ENCODE measurements at places on chromosomes 11 and 22. TPM values are rescaled to one million over a fixed set of nuclear protein-coding genes. Genes with fewer than 3 reads are reported as not detected.

DNA sequence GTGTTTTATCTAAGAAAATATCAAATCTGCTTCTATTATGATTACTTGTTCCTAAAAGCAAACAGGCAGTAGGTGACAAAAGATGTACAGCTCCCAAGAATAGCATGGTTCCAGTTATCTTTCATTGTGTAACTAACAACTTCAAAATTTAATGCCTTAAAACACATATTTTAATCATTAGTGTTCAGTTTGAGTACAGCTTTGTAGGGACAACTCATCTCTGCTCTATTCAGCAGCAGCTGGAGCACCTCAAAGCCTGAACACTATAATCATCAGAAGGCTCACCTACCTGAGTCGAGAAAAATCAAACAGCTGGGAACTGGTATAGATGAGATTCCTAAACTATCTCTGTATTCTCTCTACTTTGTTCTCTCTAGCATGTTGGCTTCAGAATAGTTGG, 24.3 kb upstream of the OR5B12 start:
- H3K36me3 ChIP-seq, result no peaks in the 10 kb centered on the region
- no peaks in the 10 kb centered on the region for H3K4me1 ChIP-seq
- no peak overlapping the region for H3K4me3 ChIP-seq
- DNase-seq, result no peak

GRCh38 chr22:20530368-20531153, 23.2 kb downstream of the MED15 start:
- peaks cover 65% of the 10 kb centered on the region for H3K4me1 ChIP-seq
- H3K27me3 ChIP-seq, result no peaks in the 10 kb centered on the region
- peak overlapping the region; percentile 94 for H3K27ac ChIP-seq
- peaks cover 13% of the 10 kb centered on the region for H3K36me3 ChIP-seq
- no peak for DNase-seq

DNA sequence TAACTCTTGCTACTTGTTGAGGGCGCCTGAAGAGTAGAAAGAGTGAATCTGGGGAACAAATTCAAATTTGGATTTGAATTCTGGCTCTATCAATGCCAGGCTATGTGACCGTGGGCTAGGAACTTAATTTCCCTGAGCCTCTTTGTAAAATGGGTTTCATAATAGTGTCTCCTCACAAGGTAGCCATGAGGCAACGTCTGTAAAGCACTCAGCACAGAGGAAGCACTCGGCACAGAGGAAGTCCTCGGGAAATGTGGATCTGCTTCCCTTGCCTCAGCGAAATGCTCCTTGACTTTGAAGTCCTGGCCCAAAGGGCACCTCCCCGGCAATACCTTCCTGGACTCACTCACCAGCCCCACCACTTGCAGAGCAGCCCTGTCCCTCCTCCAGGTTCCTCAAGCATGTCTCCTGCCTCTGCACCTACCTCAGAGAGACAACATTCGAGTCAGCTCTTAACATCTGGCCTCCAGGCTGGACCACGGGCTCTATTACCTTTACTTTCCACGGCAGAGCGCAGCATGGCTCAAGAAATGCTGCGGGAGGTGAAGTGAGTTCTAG, 17.7 kb downstream of the CD6 start:
- H3K36me3 ChIP-seq, result no peaks in the 10 kb centered on the region
- peaks cover 13% of the 10 kb centered on the region for H3K27me3 ChIP-seq
- H3K4me1 ChIP-seq, result no peaks in the 10 kb centered on the region
- no peak overlapping the region for H3K27ac ChIP-seq
- no peak for DNase-seq

Gene TMPRSS4
- total RNA-seq, result 17.0 TPM

Gene SYCE3
- not detected for total RNA-seq

Gene DKK3
- 133 TPM for total RNA-seq

DNA sequence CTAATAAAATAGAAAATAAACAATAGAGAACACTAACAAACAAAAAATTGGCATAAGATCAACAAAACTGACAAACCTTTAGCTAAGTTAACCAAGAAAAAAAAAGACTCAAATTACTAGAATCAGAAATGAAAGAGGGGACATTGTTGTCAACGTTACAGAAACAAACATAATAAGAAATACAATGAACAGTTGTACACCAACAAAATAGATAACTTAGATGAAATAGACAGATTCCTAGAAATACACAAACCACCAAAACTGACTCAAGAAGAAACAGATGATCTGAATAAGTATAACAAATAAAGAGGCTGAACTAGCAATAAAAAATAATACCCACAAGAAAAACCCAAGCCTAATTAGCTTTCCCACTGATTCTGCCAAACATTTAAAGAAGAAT, 34.7 kb upstream of the TMPRSS4 start:
- H3K4me1 ChIP-seq, result peaks cover 20% of the 10 kb centered on the region
- no peak overlapping the region for H3K27ac ChIP-seq
- no peak overlapping the region for H3K4me3 ChIP-seq
- no peak for DNase-seq
- no peaks in the 10 kb centered on the region for H3K36me3 ChIP-seq

Gene KCNJ11
- 2.5 TPM for total RNA-seq

- H3K36me3 ChIP-seq, result no peaks in the 10 kb centered on the region
- DNase-seq, result no peak
- H3K4me1 ChIP-seq, result no peaks in the 10 kb centered on the region
- H3K4me3 ChIP-seq, result no peak overlapping the region
- H3K27ac ChIP-seq, result no peak overlapping the region
- peaks cover 17% of the 10 kb centered on the region for H3K27me3 ChIP-seq
Observed at GRCh38 chr22:49166746-49167145, 660.9 kb downstream of the BRD1 start.

DNA sequence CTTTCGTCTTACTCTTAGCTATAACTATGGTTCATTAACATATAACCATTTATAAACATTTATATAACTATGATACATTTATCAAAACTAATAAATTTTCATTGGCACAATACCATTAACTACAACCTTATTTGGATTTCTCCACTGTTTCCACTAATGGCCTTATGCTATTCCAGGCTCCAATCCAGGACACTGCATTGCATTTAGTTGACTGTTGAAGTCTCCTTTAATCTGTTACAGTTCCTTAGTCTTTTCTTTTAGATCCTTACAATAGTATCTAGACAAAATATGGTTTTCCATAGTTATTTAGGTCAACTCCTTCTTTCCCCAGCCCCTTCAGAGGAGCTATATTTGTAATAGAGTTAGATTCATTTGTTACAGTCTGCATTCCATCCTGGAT, 47.2 kb downstream of the CCDC34 start:
- H3K4me1 ChIP-seq, result no peaks in the 10 kb centered on the region
- H3K27me3 ChIP-seq, result no peaks in the 10 kb centered on the region
- DNase-seq, result no peak
- no peak overlapping the region for H3K27ac ChIP-seq
- no peak overlapping the region for H3K4me3 ChIP-seq

- DNase-seq, result no peak
- peak overlapping the region; percentile 60 for H3K27ac ChIP-seq
- H3K4me3 ChIP-seq, result peak overlapping the region; percentile 75
- H3K27me3 ChIP-seq, result peaks cover 28% of the 10 kb centered on the region
- peaks cover 26% of the 10 kb centered on the region for H3K4me1 ChIP-seq
Observed at GRCh38 chr22:37518509-37519267, 527 bp downstream of the CARD10 start.

Gene THY1
- 3.5 TPM for total RNA-seq

Gene LPXN
- total RNA-seq, result 2.9 TPM

- H3K36me3 ChIP-seq, result no peaks in the 10 kb centered on the region
- no peaks in the 10 kb centered on the region for H3K27me3 ChIP-seq
- no peak overlapping the region for H3K27ac ChIP-seq
Observed at GRCh38 chr11:73295996-73296318, 12.1 kb upstream of the ARHGEF17 start.

Gene SERHL2
- total RNA-seq, result 23.7 TPM

Gene TTC28
- total RNA-seq, result 8.3 TPM

Gene TTC36
- 3.0 TPM for total RNA-seq

Gene MMP3
- total RNA-seq, result 6.9 TPM

- H3K4me3 ChIP-seq, result no peak overlapping the region
- H3K27me3 ChIP-seq, result no peaks in the 10 kb centered on the region
Observed at GRCh38 chr11:117861151-117862018, 15.1 kb downstream of the FXYD6 start.

Gene OR4D6
- not detected for total RNA-seq

DNA sequence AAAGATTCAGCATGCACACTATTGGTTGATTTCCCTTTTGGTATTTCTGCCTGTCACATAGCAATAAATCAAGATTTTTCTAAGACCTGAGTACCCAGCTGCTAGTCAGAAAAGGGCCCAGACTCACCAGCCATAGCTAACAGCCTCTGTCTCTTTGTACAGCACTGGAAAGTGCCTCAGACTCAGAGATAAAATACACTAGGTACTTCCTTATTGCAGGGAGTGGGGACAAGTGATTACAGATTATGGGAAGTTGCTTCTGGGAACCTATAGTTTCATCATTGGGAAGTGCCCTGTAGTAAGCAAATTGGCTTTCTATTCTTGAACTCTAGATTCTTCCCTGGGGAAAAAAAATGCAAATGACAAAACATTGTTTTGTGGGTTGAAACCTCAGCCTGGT, at the start of gene CASP5:
Gene CASP5, minus strand, starts transcription at position 166 of the 400 bp plus-strand sequence. Its CDS starts 32 bp downstream, at position 134.
- no peaks in the 10 kb centered on the region for H3K4me1 ChIP-seq
- no peak for DNase-seq
- H3K27ac ChIP-seq, result no peak within 1 kb of the TSS
- H3K36me3 ChIP-seq, result peaks cover 20% of the 10 kb centered on the region
- H3K4me3 ChIP-seq, result no peak within 1 kb of the TSS
- H3K27me3 ChIP-seq, result no peaks in the 10 kb centered on the region

Gene PGM2L1
- 3.9 TPM for total RNA-seq

DNA sequence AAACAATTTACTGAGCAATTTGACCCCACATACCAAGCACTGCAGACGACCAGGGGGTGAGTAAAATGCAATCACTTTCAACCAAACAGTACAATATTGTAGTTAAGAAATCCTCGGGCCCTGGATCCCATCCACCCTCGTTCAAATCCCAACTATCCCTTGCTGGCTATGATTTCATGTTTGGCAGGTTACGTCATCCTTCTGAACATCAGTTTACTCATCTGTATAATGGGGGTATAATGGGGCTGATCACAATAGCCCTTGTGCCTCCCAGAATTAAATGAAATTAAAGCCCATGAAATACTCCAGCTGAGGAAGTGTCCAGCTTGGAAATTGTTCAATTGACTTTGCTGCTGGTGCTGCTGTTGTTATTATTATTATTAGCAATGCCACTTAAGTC, 20.6 kb downstream of the APLNR start:
- H3K27ac ChIP-seq, result no peak overlapping the region
- H3K27me3 ChIP-seq, result no peaks in the 10 kb centered on the region
- DNase-seq, result no peak

- H3K27ac ChIP-seq, result no peak overlapping the region
- H3K4me3 ChIP-seq, result no peak overlapping the region
- H3K36me3 ChIP-seq, result no peaks in the 10 kb centered on the region
- peaks cover 2% of the 10 kb centered on the region for H3K4me1 ChIP-seq
- no peak for DNase-seq
Observed at GRCh38 chr11:124535552-124536232, 7.8 kb downstream of the OR8B12 start.

DNA sequence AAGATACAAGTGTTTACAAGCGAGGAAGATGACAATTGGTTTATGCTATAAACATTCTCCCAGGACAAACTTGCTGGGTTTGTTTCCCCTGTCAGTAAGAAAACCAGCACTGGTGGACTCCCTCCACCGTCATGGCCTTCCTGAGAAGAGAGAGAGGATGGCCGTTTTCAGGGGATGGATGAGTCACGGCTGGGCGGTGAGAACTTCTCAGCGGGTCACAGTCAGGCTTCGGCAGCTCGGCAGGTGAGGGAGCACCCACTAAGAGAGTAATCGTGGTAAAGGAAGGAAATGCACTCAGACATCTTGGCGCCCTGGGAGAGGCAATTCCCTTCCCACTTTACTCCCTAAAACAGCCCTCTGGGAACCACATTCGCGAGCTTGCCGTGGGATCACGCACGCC, 83.9 kb downstream of the NCAM1 start:
- no peak overlapping the region for H3K27ac ChIP-seq
- no peak overlapping the region for H3K4me3 ChIP-seq
- no peaks in the 10 kb centered on the region for H3K36me3 ChIP-seq
- no peaks in the 10 kb centered on the region for H3K27me3 ChIP-seq

Gene CSNK2A3
- 6.8 TPM for total RNA-seq

DNA sequence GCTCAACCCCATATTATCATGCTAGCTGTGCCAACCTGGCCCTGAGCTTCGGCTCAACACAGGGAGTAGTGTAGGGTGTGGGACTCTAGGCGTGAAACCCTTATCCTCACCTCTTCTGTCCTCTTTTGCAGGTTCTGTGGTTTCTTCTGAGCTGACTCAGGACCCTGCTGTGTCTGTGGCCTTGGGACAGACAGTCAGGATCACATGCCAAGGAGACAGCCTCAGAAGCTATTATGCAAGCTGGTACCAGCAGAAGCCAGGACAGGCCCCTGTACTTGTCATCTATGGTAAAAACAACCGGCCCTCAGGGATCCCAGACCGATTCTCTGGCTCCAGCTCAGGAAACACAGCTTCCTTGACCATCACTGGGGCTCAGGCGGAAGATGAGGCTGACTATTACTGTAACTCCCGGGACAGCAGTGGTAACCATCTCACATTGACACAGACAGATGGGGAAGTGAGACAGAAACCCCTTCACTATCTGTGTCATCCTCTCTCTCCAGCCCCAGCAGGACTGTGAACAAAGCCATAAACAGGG, 76.4 kb downstream of the GGTLC2 start:
- H3K36me3 ChIP-seq, result no peaks in the 10 kb centered on the region
- H3K4me3 ChIP-seq, result no peak overlapping the region
- no peak for DNase-seq
- no peak overlapping the region for H3K27ac ChIP-seq
- H3K27me3 ChIP-seq, result peaks cover 8% of the 10 kb centered on the region

Gene OR51E2
- total RNA-seq, result not detected

- no peaks in the 10 kb centered on the region for H3K4me1 ChIP-seq
- no peak for DNase-seq
- no peak overlapping the region for H3K27ac ChIP-seq
- H3K27me3 ChIP-seq, result no peaks in the 10 kb centered on the region
- H3K36me3 ChIP-seq, result no peaks in the 10 kb centered on the region
Observed at GRCh38 chr11:57444362-57445121, 15.8 kb upstream of the RTN4RL2 start.

DNA sequence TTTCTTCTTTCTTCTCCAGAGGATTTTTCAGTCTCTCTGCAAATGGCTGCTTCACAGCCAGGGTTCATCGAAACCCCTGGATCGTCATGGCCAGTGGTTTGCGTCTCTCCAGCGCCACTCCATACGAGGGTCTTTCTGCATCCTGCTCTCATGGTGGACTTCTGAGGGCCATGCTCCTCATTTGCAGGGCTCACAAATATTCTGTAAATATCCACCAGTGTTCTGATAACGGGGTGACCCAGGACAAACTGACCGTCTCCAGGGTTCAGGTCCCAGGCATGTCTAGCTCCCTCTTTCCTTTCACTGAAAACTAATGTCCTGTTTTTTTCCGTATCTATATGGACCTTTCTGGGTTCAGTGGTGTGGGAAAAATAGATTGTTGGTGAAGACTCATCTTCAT, 15.7 kb upstream of the VPREB1 start:
- H3K4me1 ChIP-seq, result no peaks in the 10 kb centered on the region
- no peak overlapping the region for H3K4me3 ChIP-seq
- DNase-seq, result no peak
- no peaks in the 10 kb centered on the region for H3K36me3 ChIP-seq
- no peak overlapping the region for H3K27ac ChIP-seq
